Type B pancreatic cell (in vitro differentiated cells): ENCODE measurements at places on chromosomes 13 and 19.

DNA sequence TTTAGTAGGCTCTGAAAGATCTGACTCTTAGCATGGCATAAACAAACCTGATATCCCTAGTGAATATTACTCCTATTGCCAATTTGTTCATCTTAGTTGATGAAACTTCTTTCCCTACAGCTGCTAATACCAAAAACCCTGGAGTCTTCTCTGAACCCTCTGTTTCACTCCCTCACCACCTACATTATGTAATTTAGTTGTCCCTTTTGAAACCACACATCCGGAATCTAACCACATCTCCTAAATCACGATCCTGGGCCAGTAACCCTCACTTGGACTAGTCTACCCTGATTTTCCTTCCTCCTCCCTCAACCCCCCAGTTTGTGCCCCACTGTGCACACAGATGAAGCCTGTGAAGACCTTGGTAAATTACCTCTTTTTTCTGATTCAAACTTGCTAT lies 1.2 kb downstream of the ZNF256 start:
- DNase-seq = no peak

DNA sequence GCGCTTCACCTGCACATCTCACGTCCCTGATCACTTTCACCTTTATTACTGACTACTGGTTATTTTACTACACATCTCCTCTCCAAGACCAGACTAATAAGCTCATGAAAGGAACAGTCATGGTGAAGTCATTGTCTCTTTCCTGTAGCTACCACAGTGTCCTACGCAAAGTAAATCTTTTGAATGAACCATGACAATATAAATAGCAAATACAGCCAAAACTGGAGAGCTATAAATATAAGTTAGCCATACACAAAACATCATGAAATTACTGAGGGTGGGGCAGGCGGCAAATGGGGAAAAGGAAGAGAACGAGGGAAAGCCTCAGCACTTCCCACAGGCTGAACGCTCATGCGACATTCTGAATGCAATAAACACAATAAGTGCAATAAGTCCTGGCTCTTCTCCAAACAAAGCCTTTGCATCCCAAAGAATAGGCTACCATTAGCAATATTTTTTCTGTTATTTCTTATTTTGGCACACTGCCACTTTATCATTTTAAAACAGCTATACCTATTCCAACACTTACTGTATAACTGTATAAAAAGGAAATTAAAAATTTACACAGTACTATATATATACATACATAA lies 62.5 kb downstream of the TUBGCP3 start:
- DNase-seq = no peak

GRCh38 chr19:7522923-7523667 lies 671 bp downstream of the MCOLN1 start:
- DNase-seq = no peak

DNA sequence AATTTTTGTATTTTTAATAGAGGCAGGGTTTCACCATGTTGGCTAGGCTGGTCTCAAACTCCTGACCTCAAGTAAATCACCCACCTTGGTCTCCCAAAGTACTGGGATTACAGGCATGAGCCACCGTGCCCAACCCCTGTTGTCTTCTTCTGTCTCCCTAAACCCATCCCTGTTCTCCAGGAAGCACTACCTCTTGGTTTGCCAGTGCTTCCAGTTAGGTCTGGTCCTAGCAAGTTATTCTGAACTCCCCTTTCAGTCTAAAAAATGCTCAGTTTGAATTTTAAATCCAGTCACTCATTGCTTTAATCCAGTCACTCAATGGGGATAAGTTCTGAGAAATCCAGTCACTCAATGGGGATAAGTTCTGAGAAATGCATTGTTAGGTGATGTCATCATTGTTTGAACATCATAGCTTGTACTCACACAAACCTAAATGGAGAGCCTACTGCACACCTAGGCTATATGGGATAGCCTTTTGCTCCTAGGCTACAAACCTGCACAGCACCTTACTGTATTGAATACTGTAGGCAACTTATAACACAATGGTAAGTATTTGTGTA lies 8.0 kb upstream of the ATP4A start:
- DNase-seq = no peak

- DNase-seq = no peak
These were observed 598.1 kb downstream of the TBC1D4 start for GRCh38 chr13:74883834-74884233.

DNA sequence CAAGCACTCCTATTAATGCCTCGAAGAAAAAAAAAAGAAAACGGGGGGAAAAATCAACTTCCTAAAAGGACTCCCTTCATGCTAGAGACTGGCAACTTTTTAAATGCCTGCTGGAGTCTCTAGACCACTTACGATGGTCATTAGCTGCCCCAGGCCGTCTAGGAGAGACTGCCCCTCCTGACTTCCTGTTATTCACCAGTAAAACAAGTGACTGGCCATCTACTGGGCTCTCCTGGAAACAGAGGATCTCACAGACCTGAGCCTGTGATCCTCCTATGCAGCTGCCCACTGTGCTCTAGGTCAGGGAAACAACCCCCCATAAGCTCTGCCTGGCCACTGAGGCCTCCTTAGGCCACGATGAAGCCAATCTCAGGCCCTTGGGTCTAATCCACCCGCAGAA lies 7.4 kb downstream of the ZNF266 start:
- no peak for DNase-seq

- DNase-seq = no peak
These were observed 60.8 kb downstream of the ALOX5AP start for GRCh38 chr13:30796132-30796572.

- DNase-seq = no peak
These were observed 4.7 kb upstream of the TLE2 start for GRCh38 chr19:3033595-3034405.

DNA sequence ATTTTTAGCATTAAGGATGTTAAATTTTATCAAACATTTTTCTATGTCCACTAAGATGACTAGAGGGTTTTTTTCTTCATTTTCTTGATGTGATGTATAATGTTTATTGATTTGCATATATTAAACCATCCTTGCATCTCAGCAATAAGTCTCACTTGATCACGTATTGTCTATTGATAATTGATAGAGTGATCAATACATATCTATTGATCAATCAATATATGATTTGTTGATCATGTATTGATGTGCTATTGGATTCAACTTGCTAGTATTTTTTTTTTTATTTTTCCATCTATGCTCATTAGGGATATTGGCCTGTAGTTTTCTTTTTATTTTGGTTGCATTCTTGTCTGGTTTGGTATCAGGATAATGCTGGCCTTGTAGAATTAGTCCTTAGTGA lies 2202.0 kb downstream of the PCDH9 start:
- no peak for DNase-seq

- DNase-seq = no peak
These were observed 141.3 kb downstream of the FGF9 start for GRCh38 chr13:21812192-21812626.

- no peak for DNase-seq
These were observed 6.7 kb downstream of the NANOS3 start for GRCh38 chr19:13883516-13884064.

GRCh38 chr13:102141625-102142472 lies 260.0 kb downstream of the FGF14 start:
- no peak for DNase-seq

GRCh38 chr19:46550684-46551083 lies 50.4 kb upstream of the CALM3 start:
- peak; percentile 1 for DNase-seq

DNA sequence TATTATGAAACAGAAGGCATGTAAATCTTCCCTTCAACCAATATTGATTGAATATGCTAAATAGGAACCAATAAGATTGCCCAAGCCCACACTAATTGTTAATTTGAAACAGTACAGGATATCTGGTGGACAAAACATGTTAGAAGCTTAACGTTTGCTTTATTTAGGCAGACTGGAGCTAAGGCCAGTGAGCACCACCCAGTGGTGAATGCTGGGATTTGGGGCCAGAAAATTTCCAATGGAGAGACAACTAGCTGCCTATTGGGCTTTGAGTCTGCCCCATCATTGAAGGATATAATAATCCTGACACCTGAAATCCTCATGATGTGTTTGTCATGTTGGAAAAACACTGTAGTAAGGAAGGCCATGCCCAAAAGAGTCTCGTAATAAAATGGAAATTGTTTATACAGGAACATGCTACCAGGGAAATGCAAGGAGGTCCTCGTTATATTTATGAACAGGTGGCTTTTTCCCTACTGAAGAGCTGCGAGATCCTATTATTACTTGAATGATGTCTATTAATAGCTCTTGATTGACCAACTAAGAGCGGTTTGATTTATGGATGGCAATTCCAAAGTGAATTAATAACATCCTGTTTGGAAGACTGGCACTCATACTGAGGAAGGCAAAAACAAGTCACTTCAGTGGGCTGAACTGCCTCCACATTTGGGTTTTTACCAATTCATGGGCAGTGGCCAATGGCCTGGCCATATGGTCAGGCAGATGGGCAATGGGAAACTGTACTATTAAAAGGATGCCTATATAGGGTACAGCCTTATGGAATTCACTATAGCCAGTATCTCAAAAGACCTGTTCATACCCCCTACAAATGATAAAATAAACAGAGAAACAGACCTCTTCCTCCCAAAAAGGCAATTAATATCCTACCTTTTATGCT lies 8.7 kb downstream of the SIGLECL1 start:
- DNase-seq = no peak

DNA sequence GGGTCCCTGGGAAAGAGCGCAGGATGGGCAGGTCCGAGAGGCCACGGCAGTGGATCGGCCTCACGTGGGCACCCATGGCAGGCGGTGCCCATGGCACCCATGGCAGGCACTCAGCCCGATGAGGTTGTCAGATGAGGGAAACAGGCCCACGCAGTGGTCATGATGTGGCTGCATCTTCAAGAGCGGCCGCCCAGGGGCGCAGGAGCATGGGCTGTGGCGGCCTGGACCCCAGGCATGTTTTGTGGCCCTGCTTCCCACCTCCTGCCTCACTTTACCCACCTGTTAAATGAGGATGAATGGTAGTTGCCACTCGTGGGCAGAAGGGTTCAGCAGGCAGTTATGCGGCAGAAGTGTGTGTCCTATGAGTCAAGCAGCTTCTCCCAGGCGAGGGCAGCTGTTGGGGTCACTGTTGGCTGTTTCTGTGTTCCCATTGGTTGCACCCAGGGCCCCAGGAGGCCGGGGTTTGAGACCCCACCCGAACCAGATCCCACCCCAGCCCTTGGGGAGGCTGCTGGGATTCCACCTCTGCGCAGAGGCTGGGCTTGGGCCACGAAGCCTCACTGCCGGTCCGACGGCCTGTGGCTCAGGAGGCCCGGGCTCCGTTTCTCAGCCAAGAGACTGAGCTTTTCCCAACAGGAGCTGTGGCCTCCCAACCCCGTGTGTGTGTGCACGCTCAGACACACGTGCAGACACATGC lies 30.0 kb downstream of the CSNK1G2 start:
- DNase-seq = no peak

DNA sequence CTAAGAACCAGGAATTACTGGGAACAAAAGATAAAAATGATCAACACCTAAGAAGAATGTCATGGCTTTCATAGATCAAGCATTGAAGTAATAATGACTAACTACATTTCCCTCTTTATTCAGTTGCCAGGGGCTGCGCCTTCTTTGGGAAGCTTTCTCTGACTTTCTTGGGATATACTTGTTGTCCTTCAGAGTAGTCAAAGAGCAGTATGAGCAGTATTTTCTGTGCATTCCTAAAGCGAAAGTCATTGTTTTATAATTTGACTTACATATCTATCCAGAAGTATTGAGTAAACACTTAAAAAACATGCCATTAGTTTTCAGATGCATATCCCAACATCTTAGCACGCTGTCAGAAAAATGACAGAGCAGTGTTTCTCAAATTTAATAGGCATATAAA lies 2412.4 kb downstream of the PCDH9 start:
- DNase-seq = no peak

DNA sequence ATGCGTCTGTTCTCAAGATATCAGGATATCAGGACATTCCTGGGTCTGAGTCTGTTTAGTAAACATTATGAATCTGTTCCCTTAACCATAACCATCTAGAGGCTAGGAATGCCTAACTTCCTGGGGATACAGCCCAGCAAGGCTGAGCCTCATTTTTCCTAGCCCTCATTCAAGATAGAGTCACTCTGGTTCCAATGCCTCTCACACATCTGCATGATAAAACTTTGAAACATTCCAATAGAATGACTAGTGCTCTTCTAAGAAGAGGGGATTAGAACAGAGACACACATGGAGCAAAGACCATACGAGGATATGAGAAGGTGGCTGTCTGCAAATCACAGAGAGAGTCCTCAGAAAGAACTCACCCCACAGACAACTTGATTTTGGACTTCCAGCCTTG lies 20.6 kb upstream of the CABP5 start:
- DNase-seq = no peak

- DNase-seq = no peak
These were observed 1330.1 kb upstream of the SPRY2 start for GRCh38 chr13:81671064-81671463.

GRCh38 chr13:91375116-91375729 lies 23.2 kb upstream of the GPC5 start:
- no peak for DNase-seq

DNA sequence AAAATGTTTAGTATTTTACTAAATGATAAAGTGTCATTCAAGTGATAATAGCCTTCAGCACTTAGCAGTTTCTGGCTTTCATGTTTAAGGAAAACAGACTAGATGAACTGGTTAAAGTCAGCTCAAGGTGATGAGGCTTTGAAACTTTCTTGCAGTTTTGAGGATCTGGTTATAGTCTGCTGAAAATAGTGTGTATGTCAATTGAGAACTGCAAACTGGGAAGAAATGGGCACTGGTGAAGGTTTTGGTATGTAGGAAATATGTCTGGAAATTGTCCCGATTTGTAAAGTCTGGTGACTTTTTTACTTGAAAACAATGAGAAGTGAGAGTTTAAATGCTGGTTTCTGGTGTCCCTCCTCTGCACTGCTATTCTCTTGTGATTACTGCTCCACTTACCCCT lies 36.8 kb upstream of the SOX21 start:
- no peak for DNase-seq

DNA sequence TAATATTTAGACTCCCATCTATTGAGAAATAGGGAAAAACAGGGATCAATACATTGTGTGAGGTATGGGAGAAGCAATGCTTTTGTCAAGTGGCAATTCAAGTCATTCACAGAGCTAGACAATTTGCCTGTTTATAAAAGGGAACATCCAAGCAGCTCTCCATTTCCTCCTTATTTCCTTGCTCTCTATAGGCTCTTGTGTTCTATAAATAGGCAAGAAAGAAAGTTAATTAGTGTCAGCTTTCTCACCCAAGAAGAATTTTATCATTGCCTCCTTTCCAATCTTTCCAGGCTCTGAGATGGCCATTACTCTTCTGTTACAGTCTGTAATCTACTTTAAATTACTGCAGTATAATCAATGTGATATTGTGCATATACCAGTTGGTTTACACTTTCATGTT lies 199.9 kb downstream of the LHFPL6 start:
- DNase-seq = no peak

- DNase-seq = no peak
These were observed 193.6 kb downstream of the IRS2 start for GRCh38 chr13:109592770-109593169.

- DNase-seq = no peak
These were observed 2.3 kb downstream of the OR7C2 start for GRCh38 chr19:14943601-14944000.

- no peak for DNase-seq
These were observed 43.7 kb upstream of the F7 start for GRCh38 chr13:113061796-113062425.
